ENCODE measurements at places on chromosomes 1 and 21.

DNA sequence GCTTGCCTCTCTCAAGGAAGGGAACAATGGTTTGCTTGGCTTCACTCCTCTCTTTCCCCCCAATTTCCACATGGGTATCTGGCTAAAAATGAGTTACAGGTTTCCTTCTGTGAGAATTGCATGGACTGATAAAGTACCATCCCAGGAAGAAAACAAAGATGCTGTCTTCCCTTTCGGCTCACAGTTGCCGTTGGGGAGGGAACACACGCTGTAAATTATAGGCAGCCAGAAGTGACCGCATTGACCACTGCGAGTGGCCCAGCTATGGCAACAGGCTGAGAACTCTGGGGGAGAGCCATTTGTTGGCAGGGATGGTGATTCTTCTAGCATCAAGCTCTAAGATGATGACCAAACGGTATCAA is 2.9 kb downstream of the RUNX1 start:
- no peak for DNase-seq

GRCh38 chr21:42237161-42237560 is 18.2 kb downstream of the ABCG1 start:
- no peak for DNase-seq

GRCh38 chr1:77732090-77732489 is 27.6 kb downstream of the USP33 start:
- no peak for DNase-seq

DNA sequence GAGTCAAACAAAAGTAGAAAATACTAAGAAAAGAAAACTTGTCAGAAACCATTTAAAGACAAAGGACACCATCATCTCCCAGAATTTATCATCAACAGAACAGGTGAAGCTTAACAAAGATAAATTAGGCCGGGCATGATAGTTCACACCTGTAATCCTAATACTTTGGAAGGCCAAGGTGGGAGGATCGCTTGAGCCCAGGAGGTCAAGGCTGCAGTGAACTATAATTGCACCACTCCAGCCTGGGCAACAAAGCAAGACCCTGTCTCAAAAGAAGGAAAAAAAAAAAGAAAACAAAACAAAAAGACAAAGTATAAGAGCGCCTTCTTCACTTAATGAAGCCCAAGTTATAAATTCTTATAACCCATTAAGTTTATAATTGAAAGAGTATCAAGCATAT is 25.6 kb downstream of the RERE start:
- no peak for DNase-seq

DNA sequence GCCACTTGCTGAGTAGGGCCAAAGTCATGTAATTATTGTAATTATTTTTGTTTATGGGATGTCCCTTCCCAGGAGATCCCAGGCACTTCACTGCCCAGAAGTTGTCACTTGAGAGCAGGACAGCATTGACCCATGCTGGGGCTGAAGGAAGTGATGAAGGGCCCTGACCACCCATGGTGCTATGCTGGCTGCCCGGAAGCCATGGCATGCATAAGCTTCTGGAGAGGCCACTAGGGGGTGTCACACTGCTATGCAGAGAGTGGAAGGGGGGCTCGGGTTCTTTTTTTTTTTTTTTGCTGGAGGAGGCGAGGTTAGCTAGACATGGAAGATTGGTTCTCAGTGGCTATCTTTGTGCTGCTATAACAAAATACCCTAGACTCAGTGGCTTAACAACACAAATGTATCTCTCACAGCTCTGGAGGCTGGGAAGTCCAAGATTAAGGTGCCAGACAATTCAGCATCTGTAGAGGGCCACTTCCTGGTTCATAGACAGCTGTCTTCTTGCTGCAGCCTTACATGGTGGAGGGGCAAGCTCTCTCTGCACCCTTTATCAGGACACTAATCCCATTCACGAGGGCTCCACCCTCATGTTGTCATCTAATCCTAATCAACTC is 84.9 kb downstream of the CNIH3 start:
- DNase-seq = no peak

GRCh38 chr1:228370439-228370940 is 36.1 kb downstream of the TRIM11 start:
- DNase-seq = no peak

DNA sequence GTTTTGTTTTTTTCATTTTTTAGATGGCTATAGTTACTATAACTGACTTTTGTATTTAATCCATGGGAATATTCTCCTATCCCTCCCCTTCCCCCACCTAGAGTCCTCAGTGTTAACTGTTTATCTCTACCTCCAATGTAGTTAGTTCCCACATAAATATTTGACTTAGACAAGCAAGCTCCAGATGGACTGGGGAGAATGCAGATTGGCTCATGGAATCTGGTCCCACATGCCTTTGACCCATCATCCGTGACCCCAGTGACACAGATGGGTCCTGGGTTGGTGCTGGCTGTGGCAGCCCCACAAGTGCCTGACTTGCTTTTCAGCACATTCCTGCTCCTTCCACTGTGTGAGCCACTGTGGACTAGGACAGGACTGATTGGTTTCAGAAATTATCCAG is 41.8 kb downstream of the ATP2B4 start:
- DNase-seq = no peak

DNA sequence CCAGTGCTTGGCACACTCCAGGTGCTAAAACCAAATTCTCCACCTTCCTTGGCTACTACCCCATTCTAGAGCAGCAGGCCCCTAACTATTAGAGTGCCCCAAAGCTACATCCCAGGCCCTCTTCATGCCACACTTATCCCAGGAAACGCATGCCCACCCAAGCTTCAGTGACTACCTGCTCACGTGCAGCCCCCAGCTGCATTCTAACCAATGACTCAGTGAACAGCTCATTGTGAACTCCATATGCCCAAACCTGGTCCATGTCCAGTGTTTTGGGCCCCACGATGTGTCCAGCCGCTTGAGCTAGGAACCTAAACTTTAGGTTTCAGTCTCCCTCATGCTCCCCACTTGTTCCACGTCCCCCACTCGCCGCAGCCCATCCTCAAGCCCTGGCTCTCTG is 41.5 kb downstream of the NKAIN1 start:
- DNase-seq = no peak

- DNase-seq = no peak
Measured at GRCh38 chr1:19046972-19047731, 90.7 kb upstream of the IFFO2 start.

DNA sequence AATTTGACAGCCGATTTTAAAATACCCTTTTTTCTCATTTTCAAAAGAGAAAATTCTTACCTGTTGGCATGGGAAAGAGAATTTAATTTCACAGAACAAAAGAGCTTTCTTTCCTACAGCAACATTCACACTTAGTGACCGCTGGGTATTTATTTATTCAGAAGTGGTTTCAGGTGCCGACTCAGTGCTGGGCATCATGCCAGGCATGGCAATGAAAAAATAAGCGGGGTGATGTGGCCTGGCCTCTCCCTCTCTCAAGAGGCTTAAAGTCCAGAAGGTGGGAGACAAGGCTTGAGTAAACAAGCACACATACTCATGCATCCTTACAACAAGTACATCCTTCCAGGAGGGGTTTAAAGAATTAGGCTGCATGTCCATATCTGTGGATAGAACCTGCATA is 4.1 kb upstream of the PCP4 start:
- no peak for DNase-seq

- no peak for DNase-seq
Measured at GRCh38 chr1:55463814-55464475, 248.8 kb upstream of the USP24 start.

DNA sequence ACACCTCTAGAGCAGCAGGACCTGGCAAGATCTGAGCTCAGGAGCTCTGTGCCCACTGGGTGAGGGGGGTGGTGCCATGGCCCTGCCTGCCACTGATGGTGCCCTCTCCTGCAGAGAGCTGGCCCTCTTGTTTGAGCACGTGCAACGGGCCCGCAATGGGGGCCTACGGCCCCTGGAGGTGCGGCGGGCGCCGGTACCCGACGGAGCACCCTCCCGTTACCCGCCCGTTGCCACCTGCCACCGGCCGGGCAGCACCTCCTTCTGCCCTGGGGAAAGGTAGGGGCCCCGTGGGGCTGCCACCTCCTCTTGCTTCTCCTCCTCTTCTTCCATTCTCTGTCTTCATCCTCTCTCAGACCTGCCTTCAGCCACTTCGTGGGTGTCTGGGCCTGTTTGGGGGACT is 38.2 kb downstream of the CITED4 start:
- no peak for DNase-seq

DNA sequence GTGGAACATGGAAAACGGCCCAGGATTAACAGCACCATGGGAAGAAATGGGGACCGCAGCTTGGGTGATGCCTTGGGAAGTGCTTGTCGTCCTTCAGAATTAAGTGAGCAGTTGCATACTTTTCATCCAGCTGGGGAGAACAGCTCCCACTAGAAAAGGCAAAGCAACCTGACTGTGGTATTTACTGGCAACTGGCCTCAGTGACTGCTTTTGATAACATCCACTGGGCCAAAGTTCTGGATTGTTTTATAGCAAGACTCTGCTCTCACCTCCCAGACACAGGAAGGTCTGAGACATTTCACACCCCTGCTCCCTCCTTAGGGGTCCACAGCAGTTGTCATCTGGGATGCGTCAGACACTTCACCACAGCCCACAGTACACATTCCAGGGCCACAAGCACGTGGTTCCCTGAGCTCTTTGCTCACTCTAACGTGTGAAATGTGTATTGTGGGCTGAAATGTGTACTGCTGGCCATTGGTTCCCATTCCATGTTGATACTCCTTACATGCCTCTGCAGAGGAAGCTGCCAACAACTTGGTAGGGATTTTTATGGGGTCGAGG is 6.6 kb downstream of the PAPPA2 start:
- no peak for DNase-seq

GRCh38 chr1:89545264-89546038 is 20.8 kb downstream of the LRRC8B start:
- peak; percentile 66 for DNase-seq

GRCh38 chr21:45433301-45433700 is 28.3 kb downstream of the COL18A1 start:
- no peak for DNase-seq

DNA sequence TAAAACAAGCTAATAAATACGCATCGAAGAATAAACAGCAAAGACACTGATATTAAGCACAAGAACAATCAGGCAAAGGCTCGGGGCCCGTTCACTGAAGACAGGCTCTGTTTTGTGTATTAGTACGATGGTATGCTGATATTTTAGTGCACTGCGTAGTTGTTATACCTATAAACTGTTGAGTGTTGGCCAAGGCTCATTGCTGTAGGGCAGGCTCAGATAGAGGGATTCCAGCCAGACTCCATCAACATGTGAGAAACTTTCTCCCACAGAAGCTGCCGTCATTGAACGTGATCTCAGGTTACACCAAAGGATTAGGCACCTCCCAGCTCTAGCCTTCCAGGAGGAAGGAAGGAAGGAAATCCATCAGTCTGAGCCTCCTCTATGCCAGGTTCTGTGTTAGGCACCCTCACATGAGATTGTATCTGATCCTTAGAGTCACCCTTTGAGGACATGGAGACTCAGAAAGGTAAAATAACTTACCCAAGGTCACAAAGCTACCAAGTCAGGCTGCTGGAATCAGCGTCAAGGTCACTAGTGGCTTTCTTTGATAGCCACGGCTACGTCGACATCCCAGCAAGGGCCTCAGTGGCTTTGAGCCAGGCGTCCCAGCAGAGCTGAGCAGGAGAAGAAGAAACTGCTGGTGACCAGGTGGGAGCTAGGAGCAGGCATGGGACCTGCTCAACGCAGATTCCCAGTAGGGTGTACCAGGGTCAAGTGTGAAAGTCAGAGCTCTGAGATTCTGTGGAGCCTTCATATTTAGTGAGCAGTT is 14.8 kb downstream of the BCAR3 start:
- DNase-seq = no peak

- DNase-seq = no peak
Measured at GRCh38 chr21:15060543-15061175, 4.1 kb downstream of the NRIP1 start.

DNA sequence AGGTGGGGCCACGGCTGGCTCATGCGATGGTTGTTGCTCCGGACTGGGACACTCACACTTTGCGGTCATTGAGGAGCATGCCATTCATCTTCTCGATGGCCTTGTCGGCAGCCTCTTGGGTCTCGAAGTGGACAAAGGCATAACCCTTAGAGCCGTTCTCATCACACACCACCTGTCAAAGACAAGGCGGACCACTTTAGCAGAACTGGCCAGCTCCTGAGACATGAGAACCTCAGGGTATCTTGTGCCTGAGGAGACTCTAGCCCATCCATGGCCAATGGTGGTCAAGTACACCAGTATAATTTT is 5.5 kb downstream of the PABPC4 start:
- DNase-seq = no peak

DNA sequence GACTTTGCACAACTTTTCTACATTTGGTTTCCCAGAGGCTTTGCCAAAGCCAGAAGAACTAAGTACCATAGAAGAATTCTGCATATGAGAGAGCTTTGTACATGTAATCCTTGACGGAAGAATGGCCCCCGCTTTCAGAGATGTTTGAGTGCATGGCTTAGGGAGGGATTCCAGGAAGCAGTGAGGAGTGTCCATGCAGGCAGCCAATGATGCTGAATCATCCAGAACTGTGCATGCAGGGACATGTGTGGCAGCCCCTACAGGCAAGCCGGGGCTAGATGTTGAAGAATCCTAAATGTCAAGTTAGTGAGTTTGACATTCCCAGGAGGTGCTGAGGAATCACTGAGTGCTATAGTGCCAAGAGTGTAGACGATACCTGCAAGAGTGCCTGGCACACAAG is 9.9 kb upstream of the HAO2 start:
- DNase-seq = no peak

All from suppressor macrophage treated with lipopolysaccharide for 4 hours (primary cell).